ENCODE measurements at places on chromosomes 16 and 17. TPM values are rescaled to one million over a fixed set of nuclear protein-coding genes. Genes with fewer than 3 reads are reported as not detected.

The ACSM5 gene
- 0.31 TPM for total RNA-seq

The GGT6 gene
- total RNA-seq: not detected

The MYH2 gene
- not detected for total RNA-seq

The CDT1 gene
- 2.5 TPM for total RNA-seq
